ENCODE measurements at places on chromosomes 1 and 21. TPM values are rescaled to one million over a fixed set of nuclear protein-coding genes. Genes with fewer than 3 reads are reported as not detected.

The TNFSF18 gene
- 0.74 TPM for total RNA-seq

The KRTAP19-2 gene
- total RNA-seq: not detected

The HP1BP3 gene
- total RNA-seq: 375 TPM

The IL20 gene
- total RNA-seq: not detected

The KIF2C gene
- total RNA-seq: 2.2 TPM

The MARCKSL1 gene
- 355 TPM for total RNA-seq

The SPATA21 gene
- not detected for total RNA-seq

The OR2T3 gene
- total RNA-seq: not detected

The TENT5C gene
- 4.2 TPM for total RNA-seq

The C1QB gene
- 5.9 TPM for total RNA-seq

The ZNF593OS gene
- not detected for total RNA-seq

The GPR25 gene
- total RNA-seq: 0.25 TPM

The SPRR2G gene
- total RNA-seq: not detected

The FAM43B gene
- 0.74 TPM for total RNA-seq

The PAQR7 gene
- total RNA-seq: 4.7 TPM

The ATP1A4 gene
- under 0.01 TPM for total RNA-seq

The APCS gene
- not detected for total RNA-seq

The SLC6A9 gene
- total RNA-seq: 4.7 TPM

The DCDC2B gene
- total RNA-seq: not detected

The PTPN14 gene
- 3.4 TPM for total RNA-seq

The BLACAT1 gene
- 1.5 TPM for total RNA-seq

The GBP4 gene
- total RNA-seq: 1.2 TPM

The VWA5B1 gene
- under 0.01 TPM for total RNA-seq

The REN gene
- total RNA-seq: not detected

The MEX3A gene
- 44.0 TPM for total RNA-seq

The BRDT gene
- not detected for total RNA-seq

The PM20D1 gene
- under 0.01 TPM for total RNA-seq
